Kidney (tissue), 22 donors: ENCODE measurements at places on chromosomes 7 and 10.

DNA sequence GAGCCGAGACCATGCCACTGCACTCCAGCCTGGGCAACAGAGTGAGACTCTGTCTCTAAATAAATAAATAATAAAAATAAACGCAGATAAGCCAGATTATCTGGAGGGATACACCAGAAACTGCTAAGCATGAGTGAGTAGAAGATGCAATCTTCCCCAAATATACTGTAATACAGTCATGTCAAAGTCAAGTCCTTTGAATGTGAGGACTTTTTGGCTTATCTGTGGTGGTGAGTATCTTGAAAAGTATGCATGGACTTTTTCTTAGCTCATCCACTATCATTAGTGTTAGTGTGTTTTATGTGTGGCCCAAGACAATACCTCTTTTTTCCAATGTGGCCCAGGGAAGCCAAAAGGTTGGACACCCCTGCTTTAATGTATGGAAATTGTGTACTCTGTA is 44.7 kb upstream of the PITRM1 start:
- no peak for DNase-seq

GRCh38 chr10:96130326-96130995 is 364 bp downstream of the ZNF518A start:
- DNase-seq, result peak; percentile 88

- no peak for DNase-seq
Measured at GRCh38 chr7:138943061-138943460, 38.1 kb downstream of the KIAA1549 start.

- DNase-seq, result no peak
Measured at GRCh38 chr7:95004618-95005247, 97.3 kb downstream of the PPP1R9A start.

DNA sequence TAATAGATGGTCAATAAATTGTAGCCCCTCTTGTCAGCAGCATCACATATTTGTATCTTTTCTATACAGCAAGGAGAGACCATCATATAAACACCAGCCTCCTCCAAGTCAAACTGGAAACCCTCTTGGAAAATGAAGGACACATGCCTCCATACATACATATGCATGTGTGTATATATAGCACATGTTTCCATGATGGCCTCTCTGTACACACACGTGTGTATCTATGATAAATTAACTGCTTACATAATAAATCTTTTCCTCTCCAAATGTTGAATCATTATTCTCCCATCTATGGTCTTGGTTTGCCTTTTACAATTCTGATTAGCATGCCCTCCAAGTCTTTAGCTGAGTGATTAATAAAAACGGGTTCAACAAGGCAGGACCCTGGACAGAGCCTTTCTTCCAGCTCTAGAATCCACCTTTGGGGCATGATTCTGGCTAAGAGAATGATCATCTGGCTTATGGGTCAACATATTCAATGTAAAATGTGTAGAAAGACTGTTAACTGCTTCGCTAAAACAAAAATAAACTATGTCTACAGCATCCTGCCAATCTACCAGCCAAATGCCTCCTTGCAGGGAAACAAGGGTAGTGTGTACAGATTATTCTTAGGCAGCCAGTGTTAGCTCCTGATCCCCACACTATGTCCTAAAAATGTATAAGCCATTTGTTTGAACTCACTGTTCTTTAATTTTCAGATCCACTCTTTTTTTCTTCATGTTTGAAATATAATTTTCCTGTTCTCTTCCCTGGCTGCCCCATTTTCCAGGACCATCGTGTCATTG is 70.0 kb downstream of the CRTAC1 start:
- peak; percentile 16 for DNase-seq
